Lower lobe of right lung (tissue), 2 donors: ENCODE measurements at places on chromosomes 6 and 20.
A peak's percentile ranks its signal among the peaks of the same experiment; 100 is the strongest.

- H3K36me3 ChIP-seq = no peaks in the 10 kb centered on the region
- no peak for DNase-seq
- H3K27ac ChIP-seq = no peak overlapping the region
- H3K4me1 ChIP-seq = peaks cover 17% of the 10 kb centered on the region
These were observed 48.2 kb downstream of the SSR1 start for GRCh38 chr6:7264686-7265384.

DNA sequence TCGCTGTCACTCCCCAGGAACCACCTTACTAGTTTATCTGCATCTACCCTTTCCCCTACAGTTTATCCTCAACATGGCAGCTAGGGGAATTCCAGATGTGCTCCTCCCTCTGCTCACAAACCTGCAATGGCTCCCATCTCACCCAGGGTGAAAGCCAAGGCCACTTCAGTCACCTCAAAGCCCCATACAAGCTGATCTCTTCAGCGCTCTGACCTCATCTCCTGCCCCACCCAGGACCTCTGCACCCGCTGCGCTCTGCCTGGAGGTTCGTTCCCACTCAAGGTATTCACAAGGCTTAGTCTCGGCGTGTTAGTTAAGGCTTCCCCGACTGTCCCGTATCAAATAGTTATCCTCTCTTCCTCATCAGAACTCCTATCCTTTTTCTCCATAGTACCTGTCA, 28.6 kb upstream of the SPDEF start:
- H3K27me3 ChIP-seq = no peaks in the 10 kb centered on the region
- peaks cover 21% of the 10 kb centered on the region for H3K36me3 ChIP-seq
- DNase-seq = no peak
- no peak overlapping the region for H3K4me3 ChIP-seq
- no peaks in the 10 kb centered on the region for H3K4me1 ChIP-seq
- no peak overlapping the region for H3K27ac ChIP-seq

GRCh38 chr20:53828682-53829254, 235.1 kb upstream of the ZNF217 start:
- H3K4me3 ChIP-seq = peak overlapping the region; percentile 36
- H3K4me1 ChIP-seq = peaks cover 33% of the 10 kb centered on the region
- no peak for DNase-seq
- H3K27ac ChIP-seq = peak overlapping the region; percentile 84

- H3K4me1 ChIP-seq = peaks cover 23% of the 10 kb centered on the region
- H3K27me3 ChIP-seq = no peaks in the 10 kb centered on the region
- H3K36me3 ChIP-seq = no peaks in the 10 kb centered on the region
- no peak for DNase-seq
- H3K27ac ChIP-seq = peak overlapping the region; percentile 90
These were observed 420 bp downstream of the SOX4 start for GRCh38 chr6:21593927-21594415.

GRCh38 chr6:138596591-138596990, 97.3 kb upstream of the NHSL1 start:
- no peaks in the 10 kb centered on the region for H3K27me3 ChIP-seq
- H3K4me1 ChIP-seq = peaks cover 18% of the 10 kb centered on the region
- no peak for DNase-seq
- H3K36me3 ChIP-seq = no peaks in the 10 kb centered on the region

DNA sequence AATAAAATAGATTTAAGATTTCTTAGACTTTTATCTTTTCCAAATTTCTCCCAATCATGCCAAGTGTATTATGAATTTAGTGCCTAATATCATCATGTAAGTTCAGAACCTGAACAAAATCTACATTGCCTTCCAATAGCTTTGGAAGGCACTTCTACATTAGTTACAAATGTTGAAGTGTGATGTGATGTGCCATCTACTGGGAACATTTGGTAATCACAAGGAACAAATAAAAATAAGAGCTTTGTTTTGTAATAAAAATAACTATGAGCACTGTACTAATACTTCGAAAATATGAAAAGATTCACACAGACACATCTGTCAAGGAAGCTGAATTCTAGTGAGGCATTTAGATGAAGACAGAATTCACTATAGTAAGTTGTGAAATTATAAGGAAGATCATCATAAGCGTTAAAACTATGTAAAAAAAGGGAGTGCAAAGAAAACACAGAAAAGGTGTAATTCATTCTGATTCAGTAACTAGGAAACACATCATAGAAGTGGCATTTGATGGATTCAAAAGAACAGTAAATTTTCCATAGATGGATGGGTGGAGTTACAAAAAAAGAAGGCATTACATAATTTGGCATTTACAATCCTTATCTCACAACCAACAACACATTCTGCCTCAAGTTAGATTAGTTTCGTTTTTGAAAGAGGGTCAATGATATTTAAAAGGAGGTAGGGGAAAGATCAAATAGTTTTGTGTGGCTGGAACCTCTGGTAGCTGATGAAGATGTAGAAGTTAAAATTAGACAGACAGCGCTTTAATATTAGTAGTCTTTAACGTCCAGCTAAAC, 161.0 kb downstream of the ASCC3 start:
- H3K27me3 ChIP-seq = no peaks in the 10 kb centered on the region
- H3K27ac ChIP-seq = no peak overlapping the region
- no peak for DNase-seq
- H3K4me1 ChIP-seq = peaks cover 6% of the 10 kb centered on the region
- H3K4me3 ChIP-seq = peak overlapping the region; percentile 20

GRCh38 chr6:84013931-84014330, 19.6 kb upstream of the MRAP2 start:
- DNase-seq = no peak
- H3K27ac ChIP-seq = no peak overlapping the region
- H3K4me1 ChIP-seq = no peaks in the 10 kb centered on the region
- no peaks in the 10 kb centered on the region for H3K36me3 ChIP-seq
- no peak overlapping the region for H3K4me3 ChIP-seq

GRCh38 chr20:2421247-2421646, 40.5 kb downstream of the TGM6 start:
- H3K27ac ChIP-seq = no peak overlapping the region
- no peak overlapping the region for H3K4me3 ChIP-seq
- no peaks in the 10 kb centered on the region for H3K36me3 ChIP-seq
- no peaks in the 10 kb centered on the region for H3K4me1 ChIP-seq

GRCh38 chr6:1608222-1609040, 1.3 kb upstream of the FOXC1 start:
- peaks cover 87% of the 10 kb centered on the region for H3K27me3 ChIP-seq
- H3K4me1 ChIP-seq = peaks cover 53% of the 10 kb centered on the region
- H3K36me3 ChIP-seq = no peaks in the 10 kb centered on the region
- no peak overlapping the region for H3K4me3 ChIP-seq
- H3K27ac ChIP-seq = no peak overlapping the region

- DNase-seq = no peak
- peak overlapping the region; percentile 49 for H3K27ac ChIP-seq
- H3K4me3 ChIP-seq = no peak overlapping the region
- H3K36me3 ChIP-seq = peaks cover 6% of the 10 kb centered on the region
These were observed 6.4 kb downstream of the RMND1 start for GRCh38 chr6:151445482-151445881.

- DNase-seq = no peak
- H3K27me3 ChIP-seq = peaks cover 8% of the 10 kb centered on the region
- H3K4me3 ChIP-seq = no peak overlapping the region
These were observed 2.6 kb downstream of the PTK7 start for GRCh38 chr6:43078691-43079090.

DNA sequence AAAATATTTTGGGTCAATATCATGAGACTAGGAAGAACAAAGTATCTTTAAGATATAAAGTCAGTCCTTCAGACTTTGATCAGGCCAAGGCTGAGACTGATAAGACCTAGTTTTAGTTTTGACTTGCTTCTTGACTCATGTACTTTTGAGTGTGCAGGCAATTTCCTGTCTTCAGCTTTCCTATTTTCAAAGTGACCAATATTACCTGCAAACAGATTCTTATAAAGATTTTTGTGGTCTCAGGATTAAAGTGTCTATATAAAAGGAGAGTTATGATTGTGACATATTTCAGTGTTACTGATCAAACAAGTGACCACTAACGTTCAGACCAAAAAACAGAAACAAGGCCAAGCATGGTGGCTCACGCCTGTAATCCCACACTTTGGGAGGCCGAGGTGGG, 36.0 kb upstream of the AKIRIN2 start:
- no peaks in the 10 kb centered on the region for H3K4me1 ChIP-seq
- no peaks in the 10 kb centered on the region for H3K27me3 ChIP-seq
- DNase-seq = no peak
- H3K4me3 ChIP-seq = no peak overlapping the region

- DNase-seq = no peak
- H3K27me3 ChIP-seq = no peaks in the 10 kb centered on the region
- H3K4me1 ChIP-seq = peaks cover 39% of the 10 kb centered on the region
- no peaks in the 10 kb centered on the region for H3K36me3 ChIP-seq
These were observed 28.0 kb upstream of the PTGIS start for GRCh38 chr20:49595811-49596561.

GRCh38 chr6:17988422-17988944, 1.0 kb upstream of the KIF13A start:
- no peaks in the 10 kb centered on the region for H3K27me3 ChIP-seq
- DNase-seq = no peak
- peaks cover 38% of the 10 kb centered on the region for H3K4me1 ChIP-seq
- peak overlapping the region; percentile 95 for H3K27ac ChIP-seq
- peak overlapping the region; percentile 69 for H3K4me3 ChIP-seq

- H3K4me3 ChIP-seq = no peak overlapping the region
- no peaks in the 10 kb centered on the region for H3K36me3 ChIP-seq
- H3K4me1 ChIP-seq = peaks cover 23% of the 10 kb centered on the region
- no peaks in the 10 kb centered on the region for H3K27me3 ChIP-seq
These were observed 18.7 kb upstream of the PXDC1 start for GRCh38 chr6:3770023-3770720.

- no peak for DNase-seq
- no peaks in the 10 kb centered on the region for H3K4me1 ChIP-seq
- H3K27me3 ChIP-seq = peaks cover 13% of the 10 kb centered on the region
- no peaks in the 10 kb centered on the region for H3K36me3 ChIP-seq
These were observed 138.6 kb downstream of the ERMARD start for GRCh38 chr6:169890049-169890448.

- H3K4me1 ChIP-seq = no peaks in the 10 kb centered on the region
- no peaks in the 10 kb centered on the region for H3K36me3 ChIP-seq
- DNase-seq = peak; percentile 69
- no peak overlapping the region for H3K4me3 ChIP-seq
- H3K27me3 ChIP-seq = no peaks in the 10 kb centered on the region
- no peak overlapping the region for H3K27ac ChIP-seq
These were observed 48.1 kb upstream of the SLC17A4 start for GRCh38 chr6:25706314-25707014.

DNA sequence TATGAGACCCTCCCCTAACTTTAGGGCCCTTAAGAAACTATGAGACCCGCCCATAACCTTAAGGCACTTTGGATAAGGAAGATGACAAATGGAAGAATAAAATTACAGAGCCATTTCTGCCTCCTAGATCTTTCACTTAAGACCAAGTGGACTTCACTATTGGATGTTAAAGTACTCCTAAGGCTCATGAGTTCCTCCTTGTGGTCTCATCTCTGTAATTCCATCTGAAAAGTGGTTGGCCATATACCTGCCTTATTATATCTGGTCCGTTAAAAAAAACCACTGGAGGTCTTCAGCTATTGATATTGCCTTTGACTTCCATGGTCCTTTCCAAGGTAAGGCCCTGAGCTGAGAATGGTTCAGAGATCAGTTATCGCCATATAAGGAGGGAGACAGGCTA, 310.3 kb downstream of the EYA4 start:
- H3K27ac ChIP-seq = no peak overlapping the region
- H3K27me3 ChIP-seq = no peaks in the 10 kb centered on the region
- H3K4me3 ChIP-seq = no peak overlapping the region
- DNase-seq = no peak

GRCh38 chr6:1593286-1593957, 16.3 kb upstream of the FOXC1 start:
- no peaks in the 10 kb centered on the region for H3K36me3 ChIP-seq
- H3K27me3 ChIP-seq = peaks cover 36% of the 10 kb centered on the region
- no peak for DNase-seq
- H3K4me1 ChIP-seq = no peaks in the 10 kb centered on the region
- no peak overlapping the region for H3K4me3 ChIP-seq

- peaks cover 24% of the 10 kb centered on the region for H3K36me3 ChIP-seq
- H3K4me3 ChIP-seq = no peak overlapping the region
- H3K27me3 ChIP-seq = no peaks in the 10 kb centered on the region
- peaks cover 11% of the 10 kb centered on the region for H3K4me1 ChIP-seq
- no peak for DNase-seq
These were observed 6.6 kb downstream of the HLA-B start for GRCh38 chr6:31350196-31351032.

DNA sequence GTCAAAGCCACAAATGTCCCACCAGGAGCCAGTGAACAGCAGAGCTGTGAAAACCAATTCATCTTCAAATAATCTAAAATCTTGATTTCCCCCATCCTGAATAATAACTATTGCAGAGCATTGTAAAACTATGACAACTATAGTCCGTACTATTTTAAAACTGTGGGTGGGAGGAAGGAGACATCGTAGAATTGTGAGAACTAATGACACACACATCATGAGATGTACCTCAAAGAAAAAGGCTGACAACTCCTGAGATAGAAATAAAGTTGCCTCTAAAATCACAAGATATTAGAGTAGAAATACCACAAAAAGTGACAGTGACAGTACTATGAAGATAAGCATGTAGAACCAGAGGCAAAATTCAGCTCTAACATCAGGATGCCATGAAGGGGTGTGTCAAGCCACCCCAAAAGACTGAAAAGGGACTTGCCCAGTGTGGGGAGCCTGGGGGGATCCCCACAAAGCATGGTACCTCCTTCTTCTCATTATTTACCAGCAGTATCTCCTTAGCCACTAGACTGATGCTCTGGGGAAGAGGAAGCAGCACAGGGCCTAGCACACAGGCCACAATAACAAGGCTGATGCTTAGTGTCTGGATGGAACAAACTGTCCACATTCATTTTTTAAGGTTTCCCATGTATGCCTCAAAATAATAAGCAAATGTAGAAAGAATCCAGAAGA, 13.4 kb downstream of the NAPB start:
- H3K4me1 ChIP-seq = peaks cover 21% of the 10 kb centered on the region
- no peak for DNase-seq
- H3K36me3 ChIP-seq = no peaks in the 10 kb centered on the region
- H3K27ac ChIP-seq = no peak overlapping the region
- H3K4me3 ChIP-seq = no peak overlapping the region
- H3K27me3 ChIP-seq = no peaks in the 10 kb centered on the region

GRCh38 chr6:158818581-158819212, 471 bp downstream of the EZR start:
- peak overlapping the region; percentile 97 for H3K27ac ChIP-seq
- peak overlapping the region; percentile 82 for H3K4me3 ChIP-seq
- DNase-seq = peak; percentile 84
- H3K27me3 ChIP-seq = no peaks in the 10 kb centered on the region
- no peaks in the 10 kb centered on the region for H3K36me3 ChIP-seq
- peaks cover 28% of the 10 kb centered on the region for H3K4me1 ChIP-seq

DNA sequence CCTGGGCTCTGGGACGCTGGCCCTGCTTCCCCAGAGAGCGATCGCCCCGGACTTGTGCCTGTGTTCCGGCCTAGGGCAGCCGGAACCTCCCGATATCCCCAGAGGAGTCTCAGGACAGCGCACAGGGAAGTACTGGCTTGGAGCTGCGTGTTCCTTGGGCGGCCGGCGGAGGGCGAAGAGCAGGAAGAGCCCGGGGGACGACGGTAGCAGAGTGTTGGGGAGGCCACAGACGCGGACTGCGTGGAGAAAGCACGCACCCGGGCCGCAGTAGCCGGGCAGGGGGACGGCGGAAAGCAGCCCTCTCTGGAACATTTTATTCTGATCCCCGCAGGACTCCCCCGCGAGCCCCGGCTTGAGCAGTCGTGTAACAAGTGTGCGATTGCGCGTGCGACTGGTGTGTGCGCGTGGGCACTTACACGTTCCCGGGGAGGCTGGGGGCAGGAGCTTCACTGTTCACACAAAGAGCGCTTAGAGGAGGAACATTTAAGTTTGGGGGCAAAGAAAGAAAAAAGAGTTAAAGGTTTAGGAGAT, 36.1 kb downstream of the NCR2 start:
- H3K27ac ChIP-seq = no peak overlapping the region
- peaks cover 93% of the 10 kb centered on the region for H3K27me3 ChIP-seq
- DNase-seq = no peak
- peaks cover 38% of the 10 kb centered on the region for H3K4me1 ChIP-seq
- no peaks in the 10 kb centered on the region for H3K36me3 ChIP-seq
